ENCODE measurements at places on chromosomes 1 and 21.

DNA sequence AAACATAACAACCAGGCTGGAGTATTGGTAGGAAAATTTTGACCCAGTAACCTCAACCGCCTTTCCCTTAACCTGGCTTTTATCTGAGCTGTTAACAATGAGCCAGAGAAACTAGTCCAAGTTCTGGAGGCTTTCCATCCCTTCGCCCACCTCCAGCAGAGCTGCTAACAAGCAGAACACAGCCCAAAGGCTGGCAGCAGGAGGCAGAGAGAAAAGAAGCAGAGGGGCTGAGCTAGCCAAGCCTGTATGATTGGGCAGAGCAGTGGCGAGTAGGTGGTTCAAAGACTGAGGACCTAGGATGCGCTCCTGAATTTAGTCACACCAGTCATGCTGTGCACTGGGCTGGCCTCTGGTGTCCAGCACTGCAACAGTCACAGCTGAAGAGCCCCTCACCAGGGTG is 123.0 kb downstream of the TNR start:
- no peak for DNase-seq

DNA sequence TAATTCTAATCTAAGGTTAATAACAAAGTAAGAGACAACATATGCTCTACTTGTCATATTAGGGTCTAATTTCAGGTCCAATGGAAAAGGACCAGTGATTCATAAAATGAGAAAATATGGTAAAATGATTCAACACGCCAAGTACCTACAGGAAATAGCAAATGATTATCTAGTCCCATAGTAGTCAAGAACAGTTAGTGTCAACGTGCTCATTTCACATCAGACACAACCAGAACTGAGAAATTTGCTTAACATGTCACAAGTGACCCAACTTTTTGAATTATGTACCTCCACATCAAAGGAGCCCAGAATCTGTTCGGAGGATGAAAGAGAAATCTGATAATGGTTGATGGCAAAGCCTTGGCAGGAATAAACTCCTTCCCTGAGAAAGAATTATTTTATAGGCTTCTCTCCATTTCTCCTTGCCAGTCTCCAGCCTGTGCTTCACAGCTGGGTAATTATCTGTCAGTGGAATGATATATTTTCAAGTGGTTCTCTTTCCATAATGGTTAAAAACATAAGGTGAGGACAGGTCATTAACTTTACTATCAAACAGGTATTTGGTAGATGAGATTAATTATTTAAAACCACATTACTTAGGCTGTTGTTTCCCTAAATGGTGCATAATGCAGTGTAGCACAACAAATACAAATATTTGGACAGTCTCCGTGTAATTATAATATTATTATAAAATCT is 83.2 kb downstream of the APP start:
- DNase-seq: no peak

DNA sequence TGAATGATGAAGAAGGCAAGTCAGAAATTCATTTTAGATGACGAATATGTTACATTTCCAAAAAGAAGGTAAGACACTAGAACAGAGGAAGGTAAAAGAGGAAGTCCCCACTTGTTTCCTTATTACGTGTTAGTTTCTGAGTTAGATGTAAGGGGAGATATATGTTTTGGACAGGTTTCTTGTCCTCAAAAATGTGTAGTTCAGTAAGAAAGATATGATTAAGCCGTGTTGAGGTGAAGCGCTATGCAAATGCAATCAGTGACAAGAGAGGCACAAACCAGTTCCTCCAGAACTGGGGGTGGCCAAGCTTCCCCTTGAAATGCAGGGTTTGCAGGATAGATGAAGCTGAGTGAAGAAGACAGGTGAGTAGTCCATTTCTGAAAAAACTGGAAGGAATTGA is 293.3 kb upstream of the RUNX1 start:
- no peak for DNase-seq

GRCh38 chr1:35866991-35867390 is 16.0 kb upstream of the AGO1 start:
- no peak for DNase-seq

GRCh38 chr1:172040466-172040865 is 199.2 kb downstream of the DNM3 start:
- no peak for DNase-seq

GRCh38 chr1:238281418-238281817 is 390.7 kb upstream of the ZP4 start:
- DNase-seq: no peak

DNA sequence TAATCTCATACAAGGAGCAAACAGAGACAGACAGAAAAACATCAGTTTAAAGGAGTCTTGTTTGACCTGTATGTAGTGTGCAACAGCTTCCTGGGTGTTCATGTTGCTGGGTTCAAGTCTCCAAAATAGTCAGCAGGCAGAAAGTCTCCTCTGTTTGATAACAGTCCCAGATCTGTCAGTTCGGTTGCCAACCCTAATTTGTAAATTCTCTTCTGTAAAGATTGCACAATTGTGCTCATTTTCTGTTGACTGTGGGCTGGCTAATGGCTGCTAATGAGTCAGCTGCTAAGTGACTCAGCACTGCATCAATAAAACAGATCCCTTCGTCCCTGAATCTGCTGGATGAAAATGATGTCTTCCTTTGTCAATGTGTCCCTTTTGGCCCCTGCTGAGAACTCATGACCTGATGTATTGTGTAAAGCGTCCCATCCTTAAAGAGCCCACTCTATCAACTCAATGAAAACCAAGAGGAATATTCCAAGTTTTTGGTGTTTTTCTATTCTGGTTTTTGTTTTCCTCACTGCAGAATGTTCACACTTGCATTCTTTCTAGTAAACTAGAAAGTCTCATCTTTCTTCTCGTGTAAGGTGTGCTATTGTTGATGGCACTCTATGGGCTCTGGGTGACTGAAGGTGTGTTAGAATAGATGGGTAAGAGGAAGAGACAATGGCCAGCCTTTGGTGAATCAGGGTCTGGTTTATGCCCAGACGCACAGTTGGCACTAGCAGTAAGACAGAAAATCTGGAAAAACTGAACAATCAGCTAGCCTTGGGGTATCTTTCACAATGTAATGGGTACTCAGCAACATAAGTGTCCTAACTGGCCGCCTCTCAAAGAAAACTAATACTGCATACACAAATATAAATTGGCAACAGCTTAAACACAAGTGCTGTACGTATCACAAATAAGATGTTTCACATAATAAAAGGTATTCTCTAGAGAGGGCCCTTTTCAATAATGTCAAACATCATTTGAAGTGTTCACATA is 75.1 kb upstream of the SIPA1L2 start:
- no peak for DNase-seq
